Stimulated activated naive CD8-positive, alpha-beta T cell treated with anti-CD3 and anti-CD28 coated beads, Interleukin-15, amount 100 ng/mL, for 72 hours (primary cell): ENCODE measurements at places on chromosomes 2 and 18.

- peak; percentile 76 for DNase-seq
Measured at GRCh38 chr2:27754138-27754588, 17.4 kb upstream of the MRPL33 start.

DNA sequence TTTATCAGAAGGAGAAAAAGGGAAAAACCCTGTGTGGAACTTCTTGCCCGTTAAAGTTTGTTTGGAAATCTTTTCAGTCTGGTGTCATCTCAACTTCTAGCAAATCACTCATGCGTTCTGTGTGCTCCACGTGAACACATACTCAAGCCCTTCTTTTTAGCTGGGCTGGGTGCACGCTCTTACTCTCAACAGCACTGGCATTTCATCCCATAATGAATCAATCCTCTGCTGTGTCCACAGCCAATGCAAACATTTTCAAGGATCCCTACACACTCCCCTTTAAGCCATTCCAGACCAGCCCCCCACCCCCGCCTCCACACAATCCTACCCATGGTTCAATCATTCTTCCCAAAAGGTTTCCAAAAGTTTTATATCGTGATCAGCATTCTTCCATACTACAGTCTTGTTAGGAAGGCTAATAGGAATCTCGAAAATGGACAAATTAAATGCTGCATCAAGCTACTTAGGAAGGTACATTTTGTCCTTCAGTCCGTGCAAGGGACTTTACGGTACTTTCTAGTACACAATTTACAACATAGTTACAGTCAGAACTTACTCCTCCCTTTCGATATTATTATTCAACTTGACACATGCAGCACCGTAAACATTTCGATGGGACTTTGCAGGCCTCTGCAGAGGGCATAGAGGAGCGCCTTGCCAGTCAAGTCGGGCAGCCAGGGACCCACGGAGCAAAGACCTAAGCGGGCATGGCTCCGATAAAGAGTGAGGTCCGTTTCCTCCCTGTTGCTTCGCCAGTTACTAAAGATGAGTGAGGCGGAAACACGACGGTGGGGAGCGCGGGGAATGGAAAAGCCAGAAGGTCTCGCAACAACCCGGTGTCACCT, 1.4 kb downstream of the PTGR3 start:
- DNase-seq: peak; percentile 48

GRCh38 chr2:41410011-41410410, 637.8 kb upstream of the PKDCC start:
- no peak for DNase-seq

DNA sequence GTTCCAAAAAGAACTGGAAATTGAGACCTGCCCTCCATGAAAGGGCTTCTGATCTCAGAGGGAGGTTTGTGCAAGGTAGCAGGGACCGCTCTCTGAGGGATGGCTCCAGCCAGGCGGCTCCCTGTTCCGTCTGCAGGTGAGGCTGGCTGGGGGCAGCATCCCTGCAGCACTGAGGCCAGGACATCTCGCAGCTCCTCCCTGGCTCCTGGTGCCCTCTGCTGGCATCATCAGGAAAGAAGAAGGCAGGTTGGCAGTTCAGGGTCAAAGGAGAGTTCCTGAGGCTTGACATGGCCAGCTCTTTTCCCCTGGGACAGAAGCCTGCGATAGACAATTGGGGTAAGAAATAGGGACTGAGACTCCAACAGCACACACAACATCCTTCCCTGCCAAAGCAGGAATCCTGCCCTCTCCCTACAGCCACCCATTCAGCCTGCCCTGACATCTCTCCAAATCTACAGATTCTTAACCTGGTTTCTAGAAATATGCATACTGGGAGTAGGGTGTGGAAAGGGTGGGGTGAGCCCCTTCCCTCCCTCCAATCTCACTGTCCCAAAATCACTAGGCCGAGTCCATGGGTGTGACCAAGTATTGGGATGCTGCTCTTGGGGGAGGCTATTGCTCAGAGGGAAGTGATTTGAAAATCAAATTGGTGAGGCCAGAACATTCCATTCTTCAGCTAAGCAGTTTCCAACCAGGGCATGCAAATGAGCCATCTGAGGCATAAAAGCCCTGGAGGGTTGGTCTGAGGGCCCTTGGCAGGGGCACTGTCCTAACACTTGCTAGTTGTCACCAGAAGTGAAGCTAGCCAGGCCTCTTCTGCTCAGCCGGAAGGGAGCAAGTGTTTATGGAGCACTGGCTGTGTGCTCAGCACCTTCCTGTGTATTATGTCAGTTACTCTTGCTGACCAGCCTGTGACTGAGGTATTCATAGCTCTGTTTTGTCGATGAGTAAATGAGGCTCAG, 185.4 kb downstream of the TFCP2L1 start:
- DNase-seq: no peak

GRCh38 chr2:161178756-161179155, 18.5 kb downstream of the TANK start:
- DNase-seq: no peak

GRCh38 chr18:55234366-55235093, 275.3 kb upstream of the CCDC68 start:
- DNase-seq: peak; percentile 49

DNA sequence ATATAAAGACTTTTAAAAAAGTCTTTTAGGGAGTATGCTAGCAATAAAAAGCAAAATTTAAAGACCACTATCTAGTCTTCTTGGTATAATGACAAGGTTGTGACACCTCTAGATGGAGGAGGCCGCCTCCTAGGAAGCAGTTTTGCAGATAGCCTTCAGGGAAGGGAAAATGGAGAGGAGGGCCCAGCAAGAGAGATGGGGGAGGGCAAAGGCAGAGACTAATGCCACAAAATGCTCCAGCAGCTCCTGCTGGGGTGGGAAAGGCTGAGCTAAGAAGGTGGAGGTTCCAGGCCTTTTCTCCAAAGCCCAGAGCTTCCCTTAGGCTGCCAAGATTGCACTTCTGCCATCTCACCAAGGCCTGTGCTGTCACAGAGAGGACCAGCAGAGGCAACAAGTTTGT, 153.9 kb upstream of the THSD7B start:
- no peak for DNase-seq
